ENCODE measurements at places on chromosomes 11 and 22.

- DNase-seq = no peak
These were observed 277.6 kb downstream of the BRD1 start for GRCh38 chr22:49550141-49550430.

DNA sequence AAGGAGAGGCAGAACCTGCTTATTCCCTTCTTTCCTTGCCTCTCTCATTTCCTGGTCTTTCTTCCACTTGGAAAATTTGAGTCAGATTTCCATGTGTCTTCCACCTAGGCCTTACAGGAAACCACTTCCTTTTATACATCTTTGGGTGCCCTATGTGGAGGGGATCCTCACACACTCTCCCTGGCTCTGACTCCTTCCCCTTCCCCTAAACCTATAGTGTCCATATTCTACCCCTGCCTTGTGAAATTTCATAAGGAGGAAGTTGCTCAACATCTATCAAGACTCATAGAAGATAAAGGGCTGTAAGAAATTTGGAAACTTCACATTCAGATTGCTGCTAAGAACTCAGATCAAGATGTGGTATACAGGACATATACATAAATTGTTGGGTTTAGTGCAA lies 20.4 kb downstream of the TUG1 start:
- DNase-seq = no peak

GRCh38 chr11:88202498-88202897 lies 27.3 kb upstream of the RAB38 start:
- no peak for DNase-seq

- no peak for DNase-seq
These were observed 36.5 kb downstream of the NECTIN1 start for GRCh38 chr11:119692540-119692820.

DNA sequence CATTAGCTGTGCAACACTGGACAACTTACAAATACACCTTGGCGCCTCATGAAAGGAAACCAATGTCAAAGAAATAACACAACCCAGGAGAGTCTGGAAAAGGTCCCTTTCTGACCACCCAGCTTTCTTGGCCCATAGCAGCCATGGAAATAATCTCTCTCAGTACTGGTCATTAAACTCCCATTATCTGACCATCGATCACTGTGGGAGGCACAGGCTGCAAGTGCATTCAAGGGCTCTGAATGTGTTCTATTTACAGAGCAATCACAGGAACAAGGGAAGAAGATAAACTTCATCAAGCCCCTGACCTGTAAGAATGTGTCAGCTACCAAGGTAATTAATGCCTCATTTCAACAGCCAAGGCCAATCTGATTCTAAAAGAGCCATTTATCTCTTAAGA lies 40.1 kb downstream of the CTSC start:
- no peak for DNase-seq

GRCh38 chr22:38038426-38038825 lies 18.8 kb upstream of the PICK1 start:
- DNase-seq = no peak

- DNase-seq = no peak
These were observed 1.1 kb downstream of the GLYAT start for GRCh38 chr11:58730507-58731089.

DNA sequence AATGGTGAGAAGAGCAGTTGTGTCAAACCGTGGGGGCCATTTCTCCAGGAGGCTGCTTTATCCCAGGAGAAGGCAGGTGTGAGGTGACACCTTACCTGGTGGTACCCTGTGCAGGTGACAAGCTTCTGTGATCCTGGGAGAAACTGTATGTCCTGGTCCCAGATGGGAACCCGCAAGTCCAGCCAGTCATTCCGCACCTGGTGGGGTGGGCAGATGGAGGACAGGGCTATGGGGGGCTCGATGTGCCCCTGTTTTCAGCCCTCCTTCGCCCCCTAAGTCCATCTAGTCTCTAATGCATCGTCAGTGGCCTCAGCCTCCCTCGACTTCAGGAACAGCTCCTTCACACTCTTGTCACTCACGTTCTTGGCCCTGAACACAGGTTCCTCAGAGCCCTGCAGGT lies 2.7 kb upstream of the TEX54 start:
- DNase-seq = no peak

DNA sequence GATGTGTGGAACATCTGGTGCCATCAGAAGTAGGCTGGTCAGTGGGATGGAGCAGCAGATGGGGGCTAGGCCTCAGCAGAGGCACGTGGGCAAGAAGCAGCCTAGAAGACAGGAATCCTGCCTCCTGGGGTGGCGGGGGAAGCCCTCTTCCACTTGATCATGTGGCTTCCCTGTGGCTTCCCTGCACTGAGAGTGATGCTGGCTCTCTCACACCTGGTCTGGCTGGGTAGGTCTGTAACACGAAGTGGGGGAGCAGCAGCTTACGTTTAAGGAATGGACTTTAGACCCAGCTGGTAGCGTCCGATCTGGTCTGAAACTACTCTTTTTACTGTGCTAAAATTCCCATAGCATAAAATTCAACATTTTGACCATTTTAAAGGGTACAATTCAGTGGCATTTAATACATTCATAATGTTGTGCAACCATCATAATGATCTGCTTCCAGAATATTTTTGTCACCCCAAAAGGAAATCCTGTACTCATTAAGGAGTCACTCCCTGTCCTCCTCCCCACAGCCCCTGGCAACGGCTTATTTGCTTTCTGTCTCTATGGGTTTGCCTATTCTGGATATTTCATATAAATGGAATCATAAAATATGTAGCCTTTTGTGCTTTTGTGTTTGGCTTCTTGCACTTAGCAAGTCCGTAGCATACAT lies 21.7 kb downstream of the PTPN5 start:
- DNase-seq = no peak
